ENCODE measurements at places on chromosomes 1 and 21. TPM values are rescaled to one million over a fixed set of nuclear protein-coding genes. Genes with fewer than 3 reads are reported as not detected.

Gene SMCP
- total RNA-seq = not detected

DNA sequence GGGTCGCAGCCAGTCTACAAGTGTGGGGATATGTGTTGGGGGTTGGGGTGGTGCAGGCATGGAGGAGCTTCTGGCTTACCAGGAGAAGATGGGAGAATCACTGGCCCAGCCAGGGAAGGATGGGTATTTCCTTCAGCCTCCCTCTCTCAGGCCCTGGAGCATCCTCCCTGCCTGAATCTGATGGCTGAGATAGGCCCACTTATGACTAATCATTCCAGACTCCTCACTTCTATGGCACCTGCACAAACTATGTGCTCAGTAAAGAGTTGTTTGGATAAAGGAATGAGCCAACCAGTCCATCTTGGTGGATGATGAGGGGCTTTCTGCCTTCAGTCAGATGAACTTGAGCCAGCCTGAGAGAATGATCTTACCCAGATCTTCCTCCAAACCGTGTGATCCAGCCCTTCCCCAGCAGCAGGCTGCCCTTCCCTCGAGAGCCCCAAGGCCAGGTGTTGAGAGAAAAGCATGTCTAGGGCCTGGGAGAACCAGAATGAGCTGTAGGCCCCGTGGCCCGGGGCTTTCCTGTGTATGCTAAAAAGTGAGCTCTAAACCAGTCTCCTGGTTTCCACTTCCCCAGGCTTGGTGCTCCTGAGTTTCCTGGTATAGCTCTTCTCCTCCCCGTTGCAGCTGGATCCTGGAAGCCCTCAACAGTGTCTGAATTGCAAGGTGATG, 1.3 kb downstream of the GPA33 start:
- no peaks in the 10 kb centered on the region for H3K27me3 ChIP-seq
- H3K4me3 ChIP-seq = no peak overlapping the region
- no peak for DNase-seq
- no peaks in the 10 kb centered on the region for H3K4me1 ChIP-seq

DNA sequence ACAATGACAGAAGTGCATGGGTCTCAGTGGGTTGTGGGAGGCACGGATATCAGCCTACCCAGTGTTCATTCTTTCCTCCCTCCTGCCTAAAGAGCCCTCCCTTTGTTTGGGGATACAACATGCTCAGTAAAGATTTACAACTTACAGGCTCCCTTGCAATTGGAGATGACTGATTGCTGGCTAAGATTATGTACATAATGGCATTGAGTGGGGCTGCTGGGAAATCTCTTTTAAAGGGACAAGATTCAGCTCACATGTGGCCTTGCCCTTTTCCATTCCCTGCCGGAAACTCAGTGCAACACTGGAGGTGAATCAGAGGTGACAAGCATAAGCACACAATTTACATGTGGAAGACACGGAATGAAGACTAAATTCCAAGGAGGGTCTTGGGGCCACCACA, 83.7 kb upstream of the CHRM3 start:
- no peak overlapping the region for H3K4me3 ChIP-seq
- no peaks in the 10 kb centered on the region for H3K36me3 ChIP-seq
- H3K4me1 ChIP-seq = no peaks in the 10 kb centered on the region
- no peak for DNase-seq

- H3K27me3 ChIP-seq = no peaks in the 10 kb centered on the region
- H3K36me3 ChIP-seq = peaks cover 14% of the 10 kb centered on the region
- peak overlapping the region; percentile 54 for H3K27ac ChIP-seq
Measured at GRCh38 chr21:43739621-43740435, 20.9 kb downstream of the PDXK start.

DNA sequence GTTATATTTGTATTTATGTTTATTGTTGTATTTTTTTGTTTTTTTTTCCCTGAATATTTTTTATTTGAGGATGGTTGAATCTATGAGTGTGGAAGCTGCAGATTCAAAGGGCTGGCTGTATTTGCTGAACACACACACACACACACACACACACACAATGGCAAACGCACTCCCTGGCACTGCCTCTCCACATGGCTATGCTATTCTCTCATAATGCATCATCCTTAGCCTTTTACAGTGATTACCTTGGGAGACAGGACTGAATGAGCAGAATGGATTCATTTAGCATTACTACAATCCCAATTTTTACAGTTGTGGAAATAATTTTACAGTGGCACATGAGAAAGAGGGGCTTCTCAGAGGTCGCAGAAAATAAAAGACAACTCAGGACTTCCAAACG, 390.1 kb downstream of the PCP4 start:
- no peak overlapping the region for H3K27ac ChIP-seq
- H3K27me3 ChIP-seq = peaks cover 5% of the 10 kb centered on the region
- no peak for DNase-seq
- no peak overlapping the region for H3K4me3 ChIP-seq
- H3K4me1 ChIP-seq = no peaks in the 10 kb centered on the region
- H3K36me3 ChIP-seq = no peaks in the 10 kb centered on the region

- peaks cover 21% of the 10 kb centered on the region for H3K4me1 ChIP-seq
- DNase-seq = no peak
- H3K27me3 ChIP-seq = no peaks in the 10 kb centered on the region
- peak overlapping the region; percentile 50 for H3K4me3 ChIP-seq
Measured at GRCh38 chr1:155858800-155859233, 550 bp upstream of the SYT11 start.

DNA sequence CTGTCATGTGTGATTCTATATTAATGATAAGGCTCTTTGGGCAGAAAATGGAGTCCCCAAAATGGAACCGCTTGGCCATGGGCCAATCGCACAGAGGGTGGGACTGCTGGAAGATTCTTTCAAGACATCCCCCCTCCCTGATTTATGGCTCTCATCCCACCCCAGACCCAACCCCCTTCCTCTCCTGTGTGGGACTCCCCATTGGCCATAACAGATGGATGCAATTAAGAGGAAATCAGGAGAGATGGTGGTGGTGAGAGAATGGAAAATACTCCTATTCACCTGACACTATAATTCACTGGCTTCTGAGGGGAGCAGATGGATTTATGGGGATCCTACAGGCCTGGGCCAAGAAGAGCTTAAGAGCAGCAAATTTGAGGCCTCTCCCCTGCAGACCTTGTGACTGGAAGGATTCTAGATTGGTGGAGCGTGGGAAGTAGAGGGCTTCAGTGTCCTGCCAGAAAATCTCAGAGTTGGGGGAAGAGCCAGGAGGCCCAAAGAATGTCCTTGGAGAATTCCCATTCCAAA, 1.7 kb downstream of the IGFN1 start:
- no peak overlapping the region for H3K27ac ChIP-seq
- no peak for DNase-seq
- no peak overlapping the region for H3K4me3 ChIP-seq
- H3K27me3 ChIP-seq = no peaks in the 10 kb centered on the region
- no peaks in the 10 kb centered on the region for H3K4me1 ChIP-seq

DNA sequence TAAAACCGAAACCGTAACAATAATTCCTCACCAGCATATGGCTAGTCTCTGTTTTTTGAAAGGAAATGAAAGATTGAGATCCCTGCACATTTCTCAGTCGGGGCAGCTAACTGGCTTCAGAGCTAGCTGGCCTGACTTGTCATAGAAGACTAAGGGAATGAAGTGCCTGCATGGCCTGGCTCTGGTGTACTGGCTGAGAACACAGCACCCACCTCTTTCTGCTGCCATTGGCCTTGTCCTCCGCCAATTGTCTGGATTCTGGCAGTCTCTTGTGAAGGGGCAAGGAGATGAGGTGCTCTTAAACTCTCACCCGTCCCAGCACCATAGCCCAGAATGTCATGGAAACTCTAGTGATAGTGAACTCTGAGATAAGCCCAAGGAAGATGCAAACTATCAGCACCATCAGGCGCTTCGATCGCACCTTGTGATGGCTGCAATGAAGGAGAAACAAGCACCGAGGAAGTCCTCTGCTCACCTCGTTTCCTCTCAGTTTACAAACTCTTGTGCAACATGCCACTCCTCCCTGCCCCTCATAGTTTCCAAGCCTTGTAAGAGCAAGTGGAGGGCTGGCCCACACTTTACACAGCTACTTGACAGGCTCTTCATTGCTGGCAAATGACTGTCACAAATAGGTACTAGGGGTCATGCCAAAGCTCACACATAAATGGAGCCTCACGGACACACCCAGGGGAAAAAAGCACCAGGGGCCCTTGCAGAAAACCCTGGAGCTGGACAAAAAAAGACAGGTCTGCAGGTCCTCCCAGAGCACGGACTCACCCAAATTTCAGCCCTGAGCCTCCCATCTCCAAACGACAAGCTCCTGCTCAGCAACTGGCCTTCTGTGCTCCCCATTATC, 16.4 kb downstream of the INPP5B start:
- peak overlapping the region; percentile 84 for H3K4me3 ChIP-seq
- no peaks in the 10 kb centered on the region for H3K36me3 ChIP-seq
- H3K27ac ChIP-seq = no peak overlapping the region
- peak; percentile 41 for DNase-seq
- H3K4me1 ChIP-seq = peaks cover 12% of the 10 kb centered on the region
- H3K27me3 ChIP-seq = no peaks in the 10 kb centered on the region

DNA sequence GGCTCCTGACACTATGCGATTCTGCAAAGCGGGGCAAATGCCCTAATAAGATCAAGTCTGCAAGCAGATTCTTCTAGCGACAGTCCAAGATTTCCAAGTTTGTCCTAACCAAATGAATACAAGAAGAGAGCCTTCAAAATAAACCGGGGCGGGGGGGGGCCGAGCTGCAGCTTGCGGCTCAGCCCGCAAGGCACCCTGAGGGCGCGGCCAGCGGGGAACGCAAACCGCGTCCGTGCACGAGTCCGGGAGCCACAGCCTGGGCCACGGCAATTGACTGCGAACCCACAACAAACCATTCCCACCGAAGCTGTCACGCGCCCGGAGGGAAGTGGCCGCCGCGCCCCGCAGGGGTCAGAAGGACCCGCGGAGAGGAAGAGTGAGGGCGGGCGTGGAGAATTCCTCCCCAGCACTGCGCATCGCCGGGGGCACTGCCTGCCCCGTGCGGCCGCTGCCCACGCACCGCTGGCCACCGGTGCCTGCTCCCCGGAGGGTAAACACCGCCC, 687 bp downstream of the TGFBR3 start:
- H3K4me3 ChIP-seq = peak overlapping the region; percentile 99
- no peaks in the 10 kb centered on the region for H3K4me1 ChIP-seq
- peak overlapping the region; percentile 97 for H3K27ac ChIP-seq
- no peaks in the 10 kb centered on the region for H3K27me3 ChIP-seq
- H3K36me3 ChIP-seq = no peaks in the 10 kb centered on the region

Gene TPTE
- total RNA-seq = not detected

Gene OR10J1
- not detected for total RNA-seq

- H3K4me1 ChIP-seq = no peaks in the 10 kb centered on the region
- peaks cover 2% of the 10 kb centered on the region for H3K27me3 ChIP-seq
Measured at GRCh38 chr1:63753591-63753990, 20.2 kb upstream of the ROR1 start.

Gene RASAL2
- total RNA-seq = 8.1 TPM

DNA sequence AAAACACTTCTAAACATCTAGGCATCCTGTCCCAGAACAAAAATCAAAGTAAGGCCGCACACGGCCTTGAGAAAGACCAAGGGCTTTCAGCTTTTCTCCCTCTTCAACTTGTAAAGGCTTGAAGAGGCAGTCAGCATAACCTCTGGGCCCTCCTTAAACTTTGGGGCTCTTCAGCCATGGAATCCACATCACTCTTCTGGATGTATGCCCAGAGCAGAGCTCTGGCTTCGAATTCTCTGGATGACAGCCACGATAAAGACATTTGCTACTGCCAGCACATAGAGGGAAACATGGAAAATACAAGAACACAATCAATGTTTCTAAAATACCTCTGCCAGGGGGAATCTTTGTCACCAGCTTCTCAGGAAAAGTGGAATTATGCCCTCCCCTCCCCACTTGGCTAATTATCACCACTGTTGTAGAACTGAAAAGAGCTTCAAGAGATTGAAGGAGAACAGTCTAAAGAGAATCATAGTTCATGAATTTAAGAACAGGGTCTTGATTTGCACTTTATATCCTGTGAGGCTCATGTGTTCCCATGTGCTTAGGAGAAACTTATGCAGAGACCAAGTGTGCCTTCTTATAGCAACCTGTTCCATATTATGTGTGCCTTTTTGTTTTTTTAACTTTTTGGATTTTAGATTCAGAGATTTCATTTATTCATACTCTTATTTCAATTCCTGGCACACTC, 39.0 kb upstream of the DPT start:
- no peak overlapping the region for H3K27ac ChIP-seq
- no peaks in the 10 kb centered on the region for H3K36me3 ChIP-seq
- no peak overlapping the region for H3K4me3 ChIP-seq
- peaks cover under 1% of the 10 kb centered on the region for H3K4me1 ChIP-seq
- H3K27me3 ChIP-seq = no peaks in the 10 kb centered on the region

DNA sequence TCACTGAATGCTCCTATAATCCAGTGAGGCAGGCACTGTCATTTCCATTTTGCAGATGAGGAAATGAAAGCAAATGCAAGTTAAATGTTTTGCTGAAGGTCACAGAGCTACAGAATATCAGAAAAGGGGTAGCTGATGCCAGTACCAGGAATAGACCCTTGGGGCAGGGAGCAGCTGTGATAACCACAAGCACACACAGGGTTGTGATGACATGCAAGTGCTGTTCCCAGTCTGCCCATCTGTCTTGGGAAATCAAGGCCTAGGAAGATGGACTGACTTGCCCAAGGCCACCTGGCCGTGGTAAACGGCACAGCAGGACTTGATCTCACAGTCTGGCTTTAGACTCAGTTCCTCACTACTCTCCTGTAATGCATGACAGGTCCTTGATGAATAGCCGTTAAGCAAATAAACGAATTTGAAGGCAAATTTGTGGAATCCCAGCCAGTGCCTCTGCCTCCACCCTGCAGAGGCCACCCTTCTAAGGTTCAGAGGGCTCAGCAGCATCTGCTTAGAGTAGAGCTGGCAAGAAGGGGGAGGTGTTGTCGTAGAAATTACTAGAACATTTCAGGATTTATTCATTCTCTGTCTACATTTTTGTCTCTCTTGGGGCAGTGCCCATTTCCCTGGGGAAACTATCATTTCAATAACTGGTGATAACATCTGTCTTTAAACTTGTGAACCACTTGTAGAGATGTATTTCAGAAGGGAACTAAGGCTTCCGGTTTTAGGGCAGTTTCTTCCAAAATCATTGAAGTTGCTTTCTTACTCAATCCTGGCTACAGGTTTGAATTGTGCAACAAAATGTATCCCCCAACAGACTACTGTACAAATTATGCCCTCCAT, 53.2 kb upstream of the MRPS6 start:
- no peaks in the 10 kb centered on the region for H3K36me3 ChIP-seq
- H3K4me1 ChIP-seq = peaks cover 2% of the 10 kb centered on the region
- no peaks in the 10 kb centered on the region for H3K27me3 ChIP-seq

DNA sequence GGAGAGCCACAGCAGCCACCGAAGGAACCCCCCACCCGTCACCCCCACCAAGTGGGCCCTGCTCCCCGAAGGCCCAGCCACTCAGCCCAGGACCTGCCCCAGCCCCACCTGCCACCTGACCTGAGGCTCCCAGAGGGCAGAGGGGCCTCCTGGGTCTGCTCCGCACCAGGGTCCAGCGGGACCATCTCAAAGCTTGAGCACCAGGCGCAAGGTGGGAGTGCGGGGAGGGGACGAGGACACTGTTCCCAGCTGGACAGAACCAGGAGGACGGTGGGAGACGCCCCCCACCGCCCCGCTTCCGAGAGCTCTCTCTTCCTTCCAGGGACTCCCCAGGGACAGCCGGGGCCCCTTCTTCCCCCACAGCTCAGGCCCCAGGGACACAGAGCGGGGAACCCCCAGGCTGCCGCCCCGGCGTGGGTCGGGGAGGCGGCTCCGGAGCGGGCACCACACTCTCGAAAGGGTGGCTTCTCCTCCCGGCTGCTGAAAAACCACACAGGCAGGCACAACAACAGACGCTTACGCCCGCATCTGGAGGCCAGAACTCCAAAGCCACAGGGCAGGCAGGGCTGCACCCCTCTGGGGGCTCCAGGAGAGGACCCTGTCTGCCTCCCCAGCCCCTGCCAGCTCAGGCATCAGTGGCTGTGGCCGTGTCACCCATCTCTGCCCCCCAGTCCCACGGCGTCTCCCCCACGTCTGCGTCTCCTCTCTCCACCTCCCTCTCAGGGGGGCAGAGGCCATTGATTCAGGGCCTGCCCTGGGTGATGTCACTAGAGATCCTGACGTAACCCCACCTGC, 1.9 kb upstream of the TTLL10 start:
- H3K4me3 ChIP-seq = no peak overlapping the region
- H3K36me3 ChIP-seq = no peaks in the 10 kb centered on the region
- no peak overlapping the region for H3K27ac ChIP-seq

Data from liver (tissue), 10 donors.